Lower lobe of right lung (tissue), 2 donors: ENCODE measurements at places on chromosomes 16 and 17. TPM values are rescaled to one million over a fixed set of nuclear protein-coding genes. Genes with fewer than 3 reads are reported as not detected.
A peak's percentile ranks its signal among the peaks of the same experiment; 100 is the strongest.

DNA sequence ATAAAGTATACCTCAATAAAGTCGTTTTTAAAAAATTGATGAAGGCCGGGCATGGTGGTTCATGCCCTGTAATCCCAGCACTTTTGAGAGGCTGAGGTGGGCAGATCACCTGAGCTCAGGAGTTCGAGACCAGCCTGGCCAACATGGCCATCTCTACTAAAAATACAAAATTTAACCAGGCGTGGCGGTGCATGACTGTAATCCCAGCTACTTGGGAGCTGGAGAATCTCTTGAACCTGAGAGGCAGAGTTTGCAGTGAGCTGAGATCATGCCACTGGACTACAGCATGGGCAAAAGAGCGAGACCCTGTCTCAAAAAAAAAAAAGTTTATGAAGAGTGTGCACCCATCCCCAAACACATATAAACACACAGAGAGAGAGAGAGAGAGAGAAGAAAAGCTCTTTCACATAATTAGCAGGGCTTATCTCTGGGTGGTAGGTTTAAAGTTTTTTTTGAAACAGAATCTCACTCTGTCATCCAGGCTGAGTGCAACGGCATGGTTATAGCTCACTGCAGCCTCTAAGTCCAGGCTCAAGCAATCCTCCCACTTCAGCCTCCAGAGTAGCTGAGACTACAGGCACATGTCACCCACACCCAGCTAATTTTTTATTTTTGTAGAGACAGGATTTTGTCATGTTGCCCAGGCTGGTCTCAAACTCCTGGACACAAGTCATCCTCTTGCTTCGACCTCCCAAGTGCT is 3.0 kb downstream of the SREBF1 start:
- no peak for DNase-seq
- H3K4me1 ChIP-seq: peaks cover 63% of the 10 kb centered on the region
- H3K27me3 ChIP-seq: no peaks in the 10 kb centered on the region
- H3K4me3 ChIP-seq: no peak overlapping the region

GRCh38 chr17:65545705-65546523 is 15.5 kb downstream of the AXIN2 start:
- H3K36me3 ChIP-seq: peaks cover 52% of the 10 kb centered on the region
- H3K4me3 ChIP-seq: peak overlapping the region; percentile 7
- DNase-seq: no peak

GRCh38 chr16:57688987-57689761 is 5.4 kb upstream of the DRC7 start:
- H3K27ac ChIP-seq: no peak overlapping the region
- no peak overlapping the region for H3K4me3 ChIP-seq
- H3K36me3 ChIP-seq: no peaks in the 10 kb centered on the region
- no peak for DNase-seq
- no peaks in the 10 kb centered on the region for H3K4me1 ChIP-seq

GRCh38 chr16:50136399-50136798 is 16.7 kb upstream of the TENT4B start:
- no peak for DNase-seq
- no peaks in the 10 kb centered on the region for H3K36me3 ChIP-seq
- H3K4me1 ChIP-seq: no peaks in the 10 kb centered on the region
- no peak overlapping the region for H3K27ac ChIP-seq
- no peak overlapping the region for H3K4me3 ChIP-seq
- no peaks in the 10 kb centered on the region for H3K27me3 ChIP-seq

Gene C1QTNF1
- total RNA-seq: 24.9 TPM
